Stimulated activated CD8-positive, alpha-beta memory T cell treated with anti-CD3 and anti-CD28 coated beads, Interleukin-15, amount 100 ng/mL, for 1 hour (primary cell): ENCODE measurements at places on chromosomes 7 and 10.

GRCh38 chr7:55063633-55064032 lies 44.8 kb downstream of the EGFR start:
- no peak for DNase-seq

DNA sequence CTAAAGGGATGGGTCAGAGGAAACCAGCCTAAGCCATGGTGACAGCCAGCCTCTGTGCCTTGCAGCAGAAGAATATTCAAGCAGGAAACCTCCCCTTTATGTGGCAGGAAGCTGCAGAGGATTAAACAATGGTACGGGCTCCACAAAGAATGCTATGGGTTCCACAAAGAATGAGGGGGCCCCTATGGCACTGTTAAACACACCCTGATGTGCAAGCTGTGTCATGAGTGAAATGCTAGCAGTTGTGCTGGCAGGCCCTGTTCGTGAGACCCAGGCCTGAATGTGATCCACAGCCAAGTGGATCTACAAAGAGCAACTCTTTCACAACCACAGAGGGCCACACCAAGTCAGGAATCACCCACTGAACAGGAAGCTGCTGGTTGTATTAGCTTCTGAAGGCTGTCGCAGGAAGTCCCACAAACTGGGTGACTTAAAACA lies 68.9 kb downstream of the MYOF start:
- no peak for DNase-seq

DNA sequence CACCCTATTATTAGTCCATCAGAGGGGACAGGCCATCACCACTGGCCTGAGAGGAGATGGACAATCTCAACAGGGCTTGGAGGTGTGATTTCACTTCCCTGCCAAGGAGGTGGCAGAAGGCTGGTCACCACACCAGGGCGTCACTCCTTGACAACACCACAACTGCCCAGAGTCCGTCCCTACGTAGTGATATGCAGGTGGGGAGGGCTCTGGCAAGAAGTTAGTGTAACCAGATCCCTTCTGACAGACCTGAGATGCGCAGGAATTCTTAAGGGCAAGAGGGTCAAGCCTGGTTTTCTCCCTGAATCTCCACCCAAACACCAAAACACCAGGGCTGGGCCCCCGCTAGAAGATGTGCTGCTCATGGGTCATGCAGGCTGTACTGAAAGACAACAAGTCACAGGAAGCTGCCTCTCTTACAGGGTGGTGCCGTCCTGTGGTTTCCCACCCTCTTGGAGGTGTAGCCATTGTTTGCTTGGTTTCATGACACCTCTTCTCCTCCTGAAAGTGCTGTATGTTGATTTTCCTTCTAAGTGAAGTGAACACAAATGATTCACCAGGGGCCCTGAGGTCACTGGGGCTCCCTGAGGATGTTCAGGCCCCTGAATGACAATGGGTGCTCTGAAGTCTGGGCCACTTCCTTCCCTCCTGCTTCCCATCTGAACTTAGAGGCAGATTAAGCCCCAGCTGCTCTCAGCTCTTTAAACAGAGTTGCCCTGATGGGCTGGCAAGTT lies 27.1 kb downstream of the ATXN7L1 start:
- peak; percentile 27 for DNase-seq

- DNase-seq: no peak
Observed at GRCh38 chr7:31340051-31340450, 475 bp downstream of the NEUROD6 start.

DNA sequence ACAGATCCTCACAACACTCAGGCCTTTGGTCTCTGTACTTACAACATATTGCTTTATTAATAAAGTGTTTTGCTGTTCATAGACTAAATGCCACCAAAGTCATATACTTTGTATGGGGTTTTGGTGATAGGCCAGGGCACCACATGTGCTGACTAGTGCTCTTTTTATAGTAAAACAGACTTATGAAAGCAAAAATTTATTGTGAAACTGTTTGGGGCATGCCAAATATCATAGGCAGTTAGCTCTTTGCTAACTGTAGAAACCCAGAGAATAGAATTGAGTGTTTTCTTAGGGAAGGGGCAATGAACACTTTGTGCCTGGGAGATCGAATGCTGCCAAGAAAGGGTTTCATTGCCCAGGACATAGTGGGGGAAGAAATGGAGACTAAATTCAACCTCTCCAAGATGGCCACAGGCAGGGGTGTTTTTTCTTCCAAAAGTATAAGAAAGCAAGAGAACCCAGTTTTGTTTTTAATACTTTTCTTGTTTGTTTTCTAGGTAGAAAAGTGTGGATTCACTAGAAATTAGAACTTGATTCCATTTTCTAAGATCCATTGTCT lies 142.7 kb downstream of the TRIL start:
- DNase-seq: no peak

DNA sequence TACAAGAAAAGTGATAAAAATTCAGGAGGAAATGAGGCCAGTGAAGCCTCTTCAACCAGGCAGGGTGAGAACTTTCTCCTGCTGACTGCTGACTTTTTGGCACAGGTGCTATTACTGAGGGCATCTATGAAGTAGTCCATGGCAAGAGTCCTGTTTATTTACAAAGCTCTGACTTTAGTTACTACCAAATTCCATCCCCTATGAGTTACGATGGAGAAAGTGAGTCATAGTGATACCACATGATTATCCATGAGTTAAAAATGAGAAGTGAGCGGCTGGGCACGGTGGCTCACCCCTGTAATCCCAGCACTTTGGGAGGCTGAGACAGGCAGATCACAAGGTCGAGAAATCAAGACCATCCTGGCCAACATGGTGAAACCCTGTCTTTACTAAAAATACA lies 19.9 kb downstream of the CCDC3 start:
- DNase-seq: no peak

DNA sequence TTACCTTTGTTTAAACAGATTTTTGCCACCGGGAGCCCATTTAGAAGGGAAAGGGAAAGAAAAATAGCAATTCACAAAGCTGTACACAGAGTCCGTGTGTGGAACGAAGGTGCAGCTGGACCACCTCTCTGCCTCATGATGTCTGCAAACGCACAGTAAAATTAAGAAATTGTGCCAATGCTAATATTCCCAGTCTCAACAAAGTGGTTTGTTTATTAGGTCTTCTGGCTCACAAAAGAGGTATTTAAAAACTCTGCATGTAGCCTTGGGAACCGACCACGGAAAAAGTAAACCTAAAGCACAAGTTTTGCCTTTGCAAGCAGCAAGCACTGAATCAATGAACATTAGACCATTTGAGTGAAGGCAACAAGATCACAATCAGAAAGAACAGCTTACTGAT lies 57.7 kb downstream of the CREB3L2 start:
- no peak for DNase-seq

- DNase-seq: no peak
Observed at GRCh38 chr7:1800902-1801301, 130.8 kb downstream of the ELFN1 start.
